ENCODE measurements at places on chromosomes 12 and 14. TPM values are rescaled to one million over a fixed set of nuclear protein-coding genes. Genes with fewer than 3 reads are reported as not detected.

DNA sequence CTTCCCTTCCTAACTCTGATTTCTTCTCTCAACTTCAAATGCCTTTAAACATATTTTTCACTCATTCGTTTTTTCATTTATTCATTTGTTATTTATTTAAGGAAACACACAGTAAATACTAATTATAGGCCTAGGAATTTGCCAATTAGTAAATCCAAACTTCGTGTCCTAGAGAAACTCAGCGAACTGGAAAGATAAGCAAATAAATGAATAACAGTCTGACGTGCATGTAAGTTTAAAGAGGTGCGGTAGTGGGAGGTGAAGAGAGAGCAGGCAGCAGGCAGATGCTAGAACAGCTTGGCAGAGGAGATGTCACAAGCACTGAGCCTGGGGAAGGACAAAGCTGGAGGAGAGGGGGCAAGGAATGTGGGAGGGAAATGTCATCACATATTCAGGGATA is 228.2 kb downstream of the DPY19L2 start:
- no peak for DNase-seq

DNA sequence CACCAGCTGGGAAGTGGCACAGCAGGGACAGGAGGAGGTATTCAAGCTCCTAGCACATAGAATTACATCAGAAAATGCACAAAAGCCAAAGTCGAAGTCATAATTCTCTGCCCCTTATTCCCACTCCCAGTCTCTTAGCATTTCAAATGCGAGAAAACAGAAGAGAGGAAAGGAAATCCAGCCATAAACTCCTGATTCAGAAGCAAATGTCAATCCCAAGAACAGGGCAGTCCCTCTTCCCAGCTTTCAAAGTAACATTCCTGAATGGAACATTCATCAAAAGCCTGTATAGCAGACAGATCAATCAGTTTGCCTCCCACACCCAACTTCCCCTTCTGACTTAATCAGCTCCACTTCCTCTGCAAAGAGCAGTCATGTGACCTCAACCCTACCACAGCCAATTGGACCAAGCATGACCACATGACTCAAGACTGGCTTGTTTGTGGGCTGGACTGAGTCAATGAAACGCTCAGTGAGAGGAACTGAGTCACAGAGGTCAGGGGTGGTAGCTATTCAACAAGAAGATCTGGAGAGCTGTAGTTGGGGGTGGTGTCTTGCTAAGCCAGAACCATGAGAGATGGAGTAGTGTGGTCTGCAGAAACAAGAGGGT is 41.4 kb upstream of the TUNAR start:
- DNase-seq: no peak

- DNase-seq: no peak
Measured at GRCh38 chr12:77213319-77213718, 147.9 kb upstream of the E2F7 start.

The MYF5 gene
- not detected for total RNA-seq

The RIPK3 gene
- 0.93 TPM for total RNA-seq

GRCh38 chr12:57889500-57889989 is 43.0 kb upstream of the CTDSP2 start:
- DNase-seq: no peak

GRCh38 chr14:95025218-95025617 is 132.1 kb downstream of the DICER1 start:
- no peak for DNase-seq

GRCh38 chr12:39157696-39158342 is 252.4 kb upstream of the CPNE8 start:
- no peak for DNase-seq

- no peak for DNase-seq
Measured at GRCh38 chr12:40583743-40584142, 108.5 kb upstream of the CNTN1 start.

The GLIPR1L1 gene
- total RNA-seq: not detected

DNA sequence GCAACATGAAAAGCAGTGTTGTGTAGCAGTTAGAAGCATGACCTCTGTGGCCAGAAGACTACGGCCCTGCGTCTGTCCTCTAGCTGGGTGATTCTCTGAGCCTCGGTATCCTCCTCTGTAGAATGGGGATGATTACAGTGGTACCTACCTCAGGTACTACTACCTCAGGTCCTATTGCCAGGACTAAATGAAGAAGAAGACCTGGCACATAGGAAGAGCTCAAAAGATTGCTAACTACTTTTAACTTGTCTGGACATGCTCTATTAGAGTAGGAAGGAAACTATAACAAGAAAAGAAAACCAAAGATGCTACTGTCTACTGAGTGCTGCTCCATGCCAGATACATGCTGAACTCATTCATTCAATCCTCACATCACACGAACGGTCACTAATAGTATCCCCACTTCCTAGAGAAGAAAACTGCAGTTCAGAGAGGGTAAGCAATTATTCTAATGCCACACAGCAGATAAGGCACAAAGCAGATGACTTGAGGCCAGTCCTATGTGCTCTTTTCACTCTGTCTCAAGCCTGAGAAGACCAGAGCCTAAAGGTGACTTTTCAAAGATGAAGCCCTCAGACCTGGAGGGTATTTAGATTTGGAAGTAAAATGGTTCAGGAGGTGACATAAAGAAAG is 108.1 kb upstream of the HIF1A start:
- no peak for DNase-seq

- no peak for DNase-seq
Measured at GRCh38 chr14:50812856-50813543, 18.0 kb downstream of the NIN start.

The PIP4K2C gene
- total RNA-seq: 13.4 TPM

The KRT86 gene
- not detected for total RNA-seq

The AGAP2 gene
- 0.75 TPM for total RNA-seq

The TAS2R8 gene
- not detected for total RNA-seq

The CMA1 gene
- total RNA-seq: not detected

GRCh38 chr12:57098546-57098945 is 9.6 kb downstream of the NAB2 start:
- DNase-seq: no peak

The ANKRD33 gene
- total RNA-seq: 2.1 TPM

The LRRC10 gene
- total RNA-seq: not detected

DNA sequence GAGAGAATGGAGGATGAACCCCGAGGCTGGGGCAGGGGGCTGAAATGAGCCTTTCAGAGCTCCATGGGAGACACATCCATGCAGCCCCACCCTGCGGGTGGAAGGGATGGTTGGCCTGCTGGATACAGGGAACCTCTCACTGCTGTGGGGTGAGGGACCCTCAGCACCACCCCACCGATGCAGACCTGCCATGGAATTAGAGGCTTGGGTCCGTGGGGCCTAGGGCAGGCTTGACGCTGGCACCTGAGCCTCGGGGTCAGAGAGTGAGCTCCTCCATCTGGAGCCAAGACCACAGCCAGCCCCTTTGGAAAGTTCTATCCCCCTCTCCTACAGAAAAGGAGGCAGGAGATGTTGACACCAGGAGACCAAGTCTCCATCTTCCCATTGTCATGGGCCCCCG is 7.4 kb upstream of the KRT74 start:
- DNase-seq: no peak

The TMEM260 gene
- 10.0 TPM for total RNA-seq

The IL31 gene
- total RNA-seq: not detected
